Stimulated activated CD8-positive, alpha-beta memory T cell treated with anti-CD3 and anti-CD28 coated beads, Interleukin-4, amount 100 ng/mL, for 1 hour (primary cell): ENCODE measurements at places on chromosomes 3 and 15.

DNA sequence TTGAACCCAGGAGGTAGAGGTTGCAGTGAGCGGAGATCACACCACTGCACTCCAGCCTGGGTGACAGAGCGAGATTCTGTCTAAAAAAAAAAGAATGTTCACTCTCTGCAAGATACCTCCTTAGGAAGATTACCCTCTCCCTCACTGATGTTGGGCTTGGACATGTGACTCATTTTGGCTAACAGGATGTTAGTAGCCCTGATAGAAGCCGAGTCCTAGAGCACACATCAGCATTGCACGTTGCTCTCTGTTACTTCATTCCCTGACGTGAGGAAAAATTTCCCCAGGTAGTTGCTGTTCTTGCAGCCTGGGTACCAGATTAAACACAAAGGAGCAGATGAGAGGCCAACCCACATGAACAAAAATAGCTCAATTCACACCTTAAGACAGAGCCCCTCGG is 78.1 kb upstream of the PRICKLE2 start:
- no peak for DNase-seq

DNA sequence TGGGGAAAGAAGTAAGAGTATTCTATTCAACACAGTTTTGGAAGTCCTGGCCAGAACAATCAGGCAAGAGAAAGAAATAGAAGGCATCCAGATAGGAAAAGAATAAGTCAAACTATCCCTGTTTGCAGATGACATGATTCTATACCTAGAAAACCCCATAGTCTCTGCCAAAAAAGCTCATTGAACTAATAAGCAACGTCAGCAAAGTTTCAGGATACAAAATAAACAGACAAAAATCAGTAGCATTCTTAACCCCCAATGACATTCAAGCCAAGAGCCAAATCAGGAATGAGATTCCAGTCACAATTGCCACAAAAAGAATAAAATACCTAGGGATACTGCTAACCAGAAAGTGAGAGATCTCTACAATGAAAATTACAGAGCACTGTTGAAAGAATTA is 99.4 kb upstream of the MITF start:
- DNase-seq: no peak

DNA sequence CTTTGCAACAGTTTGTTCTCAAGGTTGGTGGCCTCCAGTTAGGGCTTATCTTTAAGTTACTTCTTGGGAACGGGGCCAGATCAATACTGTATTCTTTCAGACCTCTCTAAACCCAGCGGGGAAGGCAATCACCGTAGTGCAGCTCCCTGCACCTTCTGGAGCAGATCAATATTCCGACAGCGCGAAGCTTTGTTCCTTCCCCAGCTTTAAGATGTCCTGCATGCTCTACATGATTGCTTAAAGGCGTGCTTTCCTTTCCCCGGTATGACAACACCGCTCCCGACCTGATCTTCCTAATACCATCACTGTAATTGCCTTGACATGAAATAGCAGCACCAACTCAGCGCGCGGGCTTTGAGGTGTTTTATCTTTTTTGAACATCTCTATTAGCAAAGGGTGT is 755.2 kb downstream of the NR2F2 start:
- no peak for DNase-seq

DNA sequence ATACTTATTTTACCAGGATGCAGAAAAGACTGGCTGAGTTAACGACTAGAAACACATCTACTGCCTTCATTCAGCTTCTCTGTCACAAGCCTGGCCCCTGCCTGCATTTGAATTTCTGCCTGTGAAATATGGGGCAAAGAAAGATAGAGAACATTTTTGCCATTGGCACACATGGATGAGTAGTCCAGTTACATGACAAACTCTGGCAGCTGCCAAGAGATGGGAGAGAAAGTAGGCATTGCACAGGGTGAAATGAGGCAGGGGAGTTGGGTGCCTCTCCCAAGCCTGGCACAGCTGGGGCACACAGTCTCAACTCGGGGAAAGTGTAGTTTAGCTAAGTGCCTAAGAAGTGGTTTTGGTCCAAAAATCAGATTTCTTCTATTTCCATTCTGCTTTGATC is 24.0 kb downstream of the ANXA2 start:
- no peak for DNase-seq

GRCh38 chr3:29067007-29067406 is 213.9 kb upstream of the RBMS3 start:
- DNase-seq: no peak

DNA sequence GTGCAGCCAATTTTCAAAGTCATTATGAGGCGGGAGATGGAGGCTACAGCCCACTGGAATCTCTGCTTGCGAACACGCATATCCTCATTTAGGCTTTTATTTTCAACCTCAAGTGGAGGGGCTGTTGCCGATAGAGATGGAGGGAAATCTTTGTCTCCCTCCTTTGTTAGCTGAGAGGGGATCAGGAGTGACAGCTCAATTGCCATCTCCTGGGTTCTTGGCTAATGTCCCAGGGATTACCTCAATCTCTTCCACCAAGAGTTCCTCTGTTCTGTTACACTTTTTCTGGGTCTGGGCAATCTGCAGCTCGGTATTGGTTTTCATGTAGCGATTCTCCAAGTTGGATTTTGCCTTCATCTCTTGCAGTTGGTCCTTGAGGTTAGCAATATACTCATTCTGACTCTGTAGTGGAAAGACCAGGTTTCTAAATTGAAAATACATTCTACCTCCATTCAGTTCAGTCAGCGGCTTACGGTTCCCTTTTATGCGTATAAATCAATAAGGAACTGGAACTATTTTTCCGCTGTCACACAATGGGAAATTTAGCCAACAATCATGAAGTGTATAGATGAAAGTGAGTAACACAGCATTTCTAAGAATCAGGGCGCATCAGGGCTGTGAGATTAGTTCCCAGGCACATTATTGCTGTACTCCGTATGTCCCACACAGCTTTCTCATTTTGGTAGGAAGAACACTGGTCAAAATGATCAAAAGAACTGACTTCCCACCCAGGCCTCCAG is 36.2 kb upstream of the RPL35A start:
- DNase-seq: no peak

DNA sequence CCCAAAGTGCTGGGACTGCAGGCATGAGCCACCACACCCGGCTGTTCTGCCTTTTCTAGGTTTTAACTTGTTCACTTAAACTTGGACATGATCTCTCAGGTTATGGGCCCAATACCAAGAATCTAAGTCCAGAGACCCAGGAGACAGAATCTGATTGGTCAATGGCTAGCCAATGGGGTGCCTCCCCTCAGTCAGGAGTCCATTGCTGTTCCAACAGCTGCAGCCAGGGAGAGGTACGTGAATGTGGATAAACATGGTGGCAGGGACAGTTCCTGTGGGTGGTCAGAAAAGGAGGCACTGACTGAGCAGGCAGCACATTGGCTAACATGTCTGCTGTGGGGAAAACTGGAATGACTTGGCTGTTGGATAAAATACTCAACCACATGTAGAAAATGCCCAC is 140.3 kb downstream of the RPLP1 start:
- no peak for DNase-seq

GRCh38 chr3:12627370-12627769 is 36.5 kb downstream of the RAF1 start:
- DNase-seq: no peak

- DNase-seq: no peak
Observed at GRCh38 chr3:46206282-46207015, 1.7 kb downstream of the CCR1 start.

GRCh38 chr3:179100652-179101051 is 29.0 kb upstream of the ZMAT3 start:
- DNase-seq: no peak

DNA sequence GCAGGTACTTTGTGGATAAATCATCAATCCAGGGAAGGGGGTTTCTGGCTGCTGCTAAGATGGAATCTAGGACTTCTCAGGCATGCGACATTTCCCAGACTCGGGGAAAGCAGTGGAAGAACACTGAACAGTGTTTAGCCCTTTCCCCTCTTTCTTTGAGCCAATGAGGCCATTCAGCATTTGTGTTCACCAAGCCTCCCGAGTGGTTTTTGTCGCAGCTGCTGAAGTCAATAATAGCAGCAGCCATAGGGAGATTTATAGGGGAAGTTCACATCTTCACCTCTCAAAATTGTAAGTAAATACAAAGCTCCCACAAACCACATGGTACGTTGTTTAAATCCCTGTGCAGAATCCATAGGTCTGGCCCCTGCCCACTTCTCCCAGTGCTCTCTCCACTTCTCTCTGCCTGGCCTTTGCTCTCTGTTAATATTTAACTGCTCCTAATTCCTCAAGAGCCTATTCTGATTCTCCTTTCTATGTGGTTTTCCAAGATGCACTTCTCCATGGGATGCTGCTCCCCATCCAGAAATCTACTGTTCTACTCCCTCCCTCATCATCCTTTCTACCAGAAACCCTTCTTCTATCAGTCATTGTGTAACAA is 230.7 kb downstream of the SHQ1 start:
- no peak for DNase-seq

DNA sequence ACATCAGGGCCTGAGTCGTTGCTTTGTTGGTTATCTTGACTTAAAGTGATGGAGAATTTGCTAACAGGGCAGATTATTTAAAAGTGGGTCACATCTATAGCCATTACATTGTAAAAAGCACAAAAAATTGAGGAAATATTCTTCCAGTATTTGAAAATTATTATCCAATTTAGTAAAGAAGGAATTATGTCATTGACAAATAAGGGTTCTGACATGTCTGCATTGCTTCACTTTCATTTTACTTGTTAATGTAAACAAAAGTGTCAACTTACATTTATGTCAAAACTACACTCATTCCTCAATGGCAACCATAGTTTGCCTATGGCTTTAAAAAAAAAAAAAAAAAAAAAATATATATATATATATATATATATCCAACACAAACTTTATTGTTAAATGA is 3.4 kb upstream of the PARP14 start:
- DNase-seq: no peak

GRCh38 chr15:22895465-22896190 is 57.2 kb downstream of the NIPA2 start:
- no peak for DNase-seq

GRCh38 chr3:30539206-30539605 is 67.2 kb upstream of the TGFBR2 start:
- no peak for DNase-seq

- DNase-seq: no peak
Observed at GRCh38 chr3:57555306-57555705, 768 bp upstream of the PDE12 start.

- DNase-seq: no peak
Observed at GRCh38 chr15:48693484-48693883, 48.0 kb upstream of the FBN1 start.

DNA sequence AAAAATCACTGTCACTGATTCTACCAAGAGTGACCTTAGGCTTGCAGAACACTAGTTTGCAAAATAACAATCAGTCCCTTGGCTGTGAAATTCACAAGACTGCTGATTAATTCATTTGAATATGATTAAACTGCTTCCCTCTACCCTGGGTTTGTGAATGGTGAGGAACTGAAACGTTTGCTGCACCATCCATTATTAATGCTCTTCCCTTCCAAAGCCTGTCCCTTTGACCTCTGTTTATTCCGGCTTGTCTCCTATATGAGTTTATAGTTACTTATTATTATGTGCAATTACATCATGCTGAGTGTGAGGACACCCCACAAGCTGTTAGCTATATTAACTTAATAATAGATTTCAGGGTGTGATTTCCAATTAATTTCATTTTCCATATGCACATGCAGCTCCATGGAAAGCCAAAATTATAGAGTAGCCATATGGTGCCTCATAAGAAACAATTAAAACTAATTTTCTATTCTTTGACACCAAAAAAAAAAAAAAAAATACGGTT is 96.5 kb downstream of the SUCLG2 start:
- DNase-seq: no peak

DNA sequence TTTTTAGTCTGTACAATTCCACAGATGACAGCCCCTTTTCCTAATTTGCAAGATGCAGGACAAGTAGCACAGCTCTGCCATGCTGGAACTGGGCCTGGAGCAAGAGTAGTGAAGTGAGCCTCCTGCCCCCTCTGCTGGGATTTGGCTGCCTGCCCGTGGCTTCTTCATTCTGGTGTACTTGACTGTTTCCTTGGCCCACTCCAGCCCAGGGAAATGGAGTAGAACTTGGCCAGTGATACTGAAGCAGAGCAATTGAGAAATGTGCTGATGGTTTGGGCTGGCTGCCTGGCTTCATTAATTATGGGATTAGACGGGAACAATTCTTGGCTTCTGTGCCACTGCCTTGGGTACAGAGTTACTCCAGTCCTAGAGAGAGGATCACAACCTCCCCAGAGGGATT is 2.8 kb downstream of the GPD1L start:
- no peak for DNase-seq

GRCh38 chr15:100598655-100599054 is 3.3 kb downstream of the LINS1 start:
- DNase-seq: no peak

- DNase-seq: no peak
Observed at GRCh38 chr3:149170672-149171071, 41.2 kb downstream of the HPS3 start.

DNA sequence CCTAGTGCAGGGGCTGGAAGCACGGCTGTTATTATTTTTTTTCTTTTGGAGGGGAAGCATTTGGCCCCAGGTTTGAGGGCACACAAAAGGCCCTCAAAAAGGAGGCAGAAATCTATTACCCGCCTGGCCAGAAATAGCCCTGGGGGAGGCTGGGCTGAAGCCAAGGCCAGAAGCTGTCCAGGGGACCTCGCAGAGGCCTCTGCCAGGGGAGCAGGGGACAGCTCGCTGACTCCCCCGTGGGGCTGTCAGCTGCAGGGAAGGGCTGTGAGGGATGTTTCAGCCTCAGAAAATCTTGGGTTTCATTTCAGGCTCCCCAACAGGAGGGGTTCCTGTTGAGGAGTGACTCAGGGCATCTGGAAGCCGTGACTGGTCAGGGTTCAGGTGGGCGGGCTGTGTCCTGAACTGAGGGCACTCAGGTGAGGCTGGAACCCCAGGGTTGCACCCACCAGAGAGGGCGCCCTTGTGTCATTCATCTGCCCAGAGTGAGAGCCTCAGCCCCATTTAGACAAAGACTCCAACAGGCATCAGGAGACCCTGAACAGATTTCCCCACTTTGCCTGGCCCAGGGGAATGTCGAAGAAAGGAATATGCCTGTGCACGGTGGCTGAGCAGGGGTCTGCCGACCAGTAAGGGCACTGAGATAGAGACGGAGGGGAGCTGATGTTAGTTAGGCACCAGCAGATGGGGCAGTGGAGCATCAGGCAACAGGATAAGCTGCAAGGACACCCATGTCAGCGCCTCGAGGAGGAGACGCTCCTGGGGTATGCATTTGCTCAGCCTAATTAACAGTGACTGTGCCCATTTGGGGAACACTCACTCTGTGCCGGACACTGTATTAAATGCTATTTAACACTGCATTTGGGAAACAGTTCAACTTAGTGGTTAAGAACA is 43.5 kb upstream of the SLC6A11 start:
- DNase-seq: no peak

DNA sequence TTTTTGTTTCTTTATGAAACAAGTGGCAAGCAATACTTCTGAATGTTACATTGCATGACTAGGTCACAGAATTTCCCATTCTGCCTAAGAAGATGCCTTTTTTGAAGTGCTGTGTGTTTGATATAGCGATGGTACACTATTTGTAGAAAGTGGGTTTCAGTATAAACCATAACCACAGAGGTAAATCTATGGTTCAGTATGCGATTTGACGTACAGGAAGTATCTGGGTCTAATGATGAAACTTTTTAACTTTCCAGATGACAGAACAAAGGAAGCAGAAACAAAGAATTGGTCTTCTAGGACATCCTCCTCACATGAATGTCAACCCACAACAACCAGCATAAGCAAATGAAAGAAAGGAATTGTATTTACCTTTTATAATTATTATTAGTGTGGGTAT is 133.4 kb upstream of the BHLHE40 start:
- DNase-seq: no peak

GRCh38 chr15:95295363-95295762 is 1035.1 kb upstream of the NR2F2 start:
- DNase-seq: no peak
